Cortex of kidney (tissue), 1 donor: ENCODE measurements at places on chromosomes 3 and 15.

- no peak for DNase-seq
These were observed 610.0 kb downstream of the FOXP1 start for GRCh38 chr3:70973558-70973957.

DNA sequence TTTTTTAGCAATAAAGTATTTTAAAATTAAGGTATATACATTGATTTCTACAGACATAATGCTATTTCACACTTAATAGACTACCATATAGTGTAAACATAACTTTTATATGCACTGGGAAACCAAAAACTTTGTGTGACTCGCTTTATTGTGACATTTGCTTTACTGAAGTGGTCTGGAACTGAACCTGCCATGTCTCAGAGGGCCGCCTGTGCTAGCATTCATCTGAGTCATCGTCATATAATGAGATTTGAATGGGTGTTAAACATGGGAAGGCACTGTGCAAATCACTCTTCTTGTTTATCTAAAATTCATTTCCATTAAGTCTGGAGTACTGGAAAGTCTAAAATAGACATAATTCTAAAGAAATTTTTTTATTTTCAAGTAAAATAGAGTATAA lies 12.9 kb downstream of the EIF2AK4 start:
- DNase-seq = no peak

GRCh38 chr15:46408312-46408711 lies 773.5 kb downstream of the SQOR start:
- no peak for DNase-seq

GRCh38 chr15:58518626-58519025 lies 86.8 kb downstream of the LIPC start:
- no peak for DNase-seq

- no peak for DNase-seq
These were observed 70.1 kb downstream of the SMAD3 start for GRCh38 chr15:67135494-67135893.

GRCh38 chr15:34327906-34328305 lies 9.7 kb downstream of the SLC12A6 start:
- no peak for DNase-seq

- no peak for DNase-seq
These were observed 120.9 kb downstream of the CACNA2D3 start for GRCh38 chr3:54243056-54243931.

DNA sequence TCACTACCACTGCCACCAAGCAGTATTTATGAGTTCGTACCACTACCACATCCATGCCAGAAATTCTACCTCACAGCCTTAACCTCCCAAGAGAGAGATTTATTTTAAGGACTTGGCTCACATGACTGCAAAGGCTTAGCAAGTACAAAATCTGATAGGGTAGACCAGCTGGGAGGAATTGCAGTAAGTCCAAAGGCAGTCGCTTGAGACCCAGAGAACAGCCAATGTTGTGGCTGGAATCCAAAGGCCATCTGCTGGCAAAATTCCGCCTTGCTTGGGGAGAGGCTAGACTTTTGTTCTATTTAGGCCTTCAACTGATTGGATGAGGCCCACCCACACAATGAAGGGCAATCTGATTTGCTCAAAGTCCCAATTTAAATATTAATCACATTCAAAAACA lies 101.4 kb upstream of the STT3B start:
- no peak for DNase-seq

DNA sequence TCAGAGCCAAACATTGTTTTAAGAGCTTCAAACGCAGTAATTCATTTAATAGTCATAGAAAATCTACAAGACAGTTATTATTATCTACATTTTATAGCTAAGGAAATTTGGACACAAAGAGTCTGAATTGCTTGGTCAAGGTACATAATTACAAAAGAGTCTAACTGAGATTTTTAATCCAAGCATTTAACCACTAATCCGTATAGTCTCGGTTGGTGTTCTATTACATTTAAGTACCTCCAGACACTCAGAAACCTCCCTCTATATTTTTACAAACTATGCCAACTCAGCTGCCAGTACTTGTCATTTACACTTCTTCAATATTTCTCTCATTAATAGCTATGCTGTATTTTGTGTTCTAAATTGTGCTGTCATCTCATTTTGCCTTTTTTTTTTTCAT lies 240.2 kb upstream of the PLSCR5 start:
- no peak for DNase-seq

- no peak for DNase-seq
These were observed 597.5 kb upstream of the ROBO2 start for GRCh38 chr3:76442374-76442915.

- no peak for DNase-seq
These were observed 46.6 kb downstream of the CEP70 start for GRCh38 chr3:138547342-138547975.

DNA sequence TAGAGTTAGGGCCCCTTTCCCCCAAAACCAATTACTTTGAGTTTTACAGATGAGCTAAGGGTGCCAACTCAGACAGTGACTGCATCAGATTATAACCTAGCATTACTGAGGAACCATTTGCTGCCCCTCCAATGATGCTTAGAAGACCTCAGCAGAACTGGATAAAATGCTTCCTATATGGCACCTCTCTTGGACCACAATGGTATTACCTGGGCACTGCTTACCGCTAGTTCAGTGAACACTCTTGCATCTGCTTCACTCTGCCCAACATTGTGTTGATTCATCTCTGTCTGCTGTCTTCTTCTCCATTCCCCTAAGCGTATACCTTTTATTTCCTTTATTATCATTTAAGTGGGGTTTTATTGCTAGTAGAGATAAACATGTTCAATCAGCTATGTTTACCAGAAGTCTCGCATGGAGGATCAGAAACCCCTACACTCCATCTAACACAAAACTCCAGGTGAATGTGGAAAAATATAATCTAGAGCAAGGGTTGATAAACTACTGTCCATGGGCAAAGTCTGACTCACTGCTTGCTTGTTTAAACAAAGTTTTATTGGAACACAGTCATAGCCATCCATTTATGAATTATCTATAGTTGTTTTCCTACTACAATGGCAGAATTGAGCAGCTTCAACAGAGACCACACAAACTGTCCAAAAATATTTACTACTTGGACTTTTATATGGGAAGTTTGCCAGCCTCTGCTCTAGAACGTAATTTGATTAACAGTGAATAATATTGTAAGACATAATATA lies 100.2 kb upstream of the PTX3 start:
- DNase-seq = no peak

DNA sequence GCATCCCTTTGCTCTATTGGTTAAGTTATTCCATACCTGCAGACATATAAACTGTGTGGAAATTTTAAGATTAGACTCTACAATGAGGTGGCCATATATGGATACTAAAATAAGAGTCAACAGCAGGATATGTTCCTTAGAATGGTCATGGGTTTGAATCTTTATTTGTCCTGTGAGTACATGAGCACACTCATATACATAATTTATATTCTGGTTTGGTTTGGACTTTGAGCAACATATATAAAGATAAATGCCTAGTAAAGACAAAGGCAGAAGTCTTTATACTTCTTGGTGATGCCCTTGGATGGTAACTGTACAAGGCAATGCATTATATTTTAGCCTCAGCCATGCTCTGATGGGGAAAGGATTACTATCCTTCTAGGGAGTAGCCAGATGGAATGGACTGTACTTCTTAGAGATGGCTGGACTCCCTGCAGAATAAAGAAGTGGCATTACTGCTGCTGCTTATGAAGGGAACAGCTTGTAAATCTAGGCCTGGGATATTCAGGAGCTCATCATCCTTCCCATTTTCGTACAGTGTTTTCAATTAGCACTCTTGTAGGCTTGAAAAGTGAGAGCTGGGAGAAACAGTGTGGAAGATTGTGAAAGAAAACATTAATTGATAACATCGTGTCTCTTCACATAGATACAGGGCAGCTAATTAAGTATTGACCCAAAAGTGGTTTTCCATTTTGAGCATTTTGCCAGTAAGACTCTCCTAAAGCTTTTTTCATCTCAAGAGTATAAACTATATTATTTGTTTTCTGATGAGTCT lies 60.4 kb downstream of the HMG20A start:
- DNase-seq = no peak

DNA sequence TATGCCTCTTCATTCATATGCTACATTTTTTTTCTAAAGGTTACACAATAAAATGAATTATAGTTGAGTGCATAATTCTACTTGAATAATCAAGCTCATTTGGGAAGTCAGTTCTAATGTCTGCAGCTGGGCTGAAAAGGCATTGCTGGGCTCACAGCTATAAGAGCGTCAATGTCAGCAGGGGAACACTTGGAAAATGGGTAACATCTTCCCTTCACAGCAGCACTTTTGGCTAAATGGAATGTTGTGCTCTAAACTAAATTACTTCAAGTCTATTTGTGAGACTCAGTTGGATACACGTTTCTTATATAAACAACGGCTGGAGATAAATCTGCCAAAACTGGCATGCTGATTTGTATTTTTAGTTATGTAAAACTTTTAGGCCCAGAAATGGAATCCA lies 357.8 kb downstream of the TBL1XR1 start:
- DNase-seq = no peak

DNA sequence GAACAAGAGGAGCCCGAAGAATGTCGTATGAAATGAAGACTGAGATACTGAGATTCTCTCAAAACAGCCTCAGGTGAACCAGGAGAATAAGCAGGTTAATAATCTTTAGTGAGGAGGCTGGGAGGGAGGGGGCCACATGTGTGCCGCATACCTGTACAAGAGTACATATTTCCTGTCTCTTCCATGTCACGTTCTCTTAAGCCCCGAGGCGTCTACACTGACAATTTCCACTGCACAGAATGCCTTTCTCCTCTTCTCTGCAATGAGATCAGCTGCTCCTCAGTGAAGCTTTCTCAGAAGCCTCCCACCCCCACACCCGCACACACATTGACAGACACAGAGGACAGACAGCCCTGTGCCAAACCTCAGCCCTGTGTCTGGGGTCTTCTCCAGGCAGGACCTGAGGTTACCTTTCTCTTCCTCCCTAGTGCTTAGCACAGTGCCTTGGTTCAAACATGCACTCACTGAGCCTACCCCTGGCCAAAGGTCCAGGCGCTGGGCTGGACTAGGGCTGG lies 55.4 kb downstream of the PDZRN3 start:
- no peak for DNase-seq

DNA sequence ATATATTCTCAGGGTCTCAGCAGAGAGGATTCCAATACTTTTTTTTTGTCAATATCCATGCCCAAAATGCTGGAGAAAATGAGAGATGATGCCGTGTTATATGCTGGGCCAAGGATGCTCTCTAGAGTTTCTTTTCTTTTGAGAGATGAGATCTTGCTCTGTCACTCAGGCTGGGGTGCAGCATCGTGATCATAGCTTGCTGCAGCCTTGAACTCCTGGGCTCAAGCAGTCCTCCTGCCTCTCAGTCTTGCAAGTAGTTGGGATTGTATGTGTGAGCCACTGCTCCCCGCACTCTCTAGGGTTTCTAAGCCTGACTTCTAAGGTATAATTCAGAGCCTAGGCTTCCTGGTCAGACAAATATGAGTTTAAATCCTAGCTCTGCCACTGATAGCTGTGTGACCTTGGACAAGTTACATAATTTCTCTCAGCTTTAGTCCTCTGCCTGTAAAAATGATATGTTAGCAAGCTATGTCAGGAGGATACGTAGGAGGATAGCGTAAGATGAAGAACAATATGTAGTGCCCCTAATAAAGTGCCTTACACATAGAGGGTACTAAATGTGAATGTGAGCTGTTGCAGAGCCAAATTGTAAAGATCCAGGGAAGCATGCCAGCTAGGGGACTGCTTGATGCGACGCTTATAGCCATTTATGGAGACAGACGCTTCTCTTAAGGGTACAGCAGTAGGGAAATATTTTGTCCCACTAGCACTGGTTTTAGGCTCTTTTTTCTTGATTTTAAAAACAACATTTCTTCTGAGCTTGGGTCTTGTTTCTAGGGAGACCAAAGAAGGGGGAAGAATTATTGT lies 7.4 kb downstream of the STARD9 start:
- DNase-seq = no peak

DNA sequence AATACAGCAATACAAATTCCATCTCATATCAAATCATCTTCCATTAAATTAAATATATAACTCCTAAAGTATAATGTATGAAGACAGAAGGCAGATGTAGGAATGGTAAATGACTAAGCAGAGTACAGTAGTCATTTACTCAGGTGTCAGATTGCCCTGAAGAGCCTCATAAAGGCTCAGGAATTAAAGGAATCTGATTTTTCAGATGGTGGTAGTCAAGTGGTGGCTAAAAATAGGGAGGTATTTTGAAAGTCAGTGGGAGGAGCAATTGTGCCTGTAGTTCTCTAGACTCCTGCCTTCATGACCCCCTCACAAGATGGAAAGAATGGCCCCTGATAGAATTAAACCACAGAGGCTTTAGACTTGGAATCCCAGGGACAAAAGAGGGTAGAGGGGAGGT lies 142.7 kb upstream of the SYNPR start:
- no peak for DNase-seq

DNA sequence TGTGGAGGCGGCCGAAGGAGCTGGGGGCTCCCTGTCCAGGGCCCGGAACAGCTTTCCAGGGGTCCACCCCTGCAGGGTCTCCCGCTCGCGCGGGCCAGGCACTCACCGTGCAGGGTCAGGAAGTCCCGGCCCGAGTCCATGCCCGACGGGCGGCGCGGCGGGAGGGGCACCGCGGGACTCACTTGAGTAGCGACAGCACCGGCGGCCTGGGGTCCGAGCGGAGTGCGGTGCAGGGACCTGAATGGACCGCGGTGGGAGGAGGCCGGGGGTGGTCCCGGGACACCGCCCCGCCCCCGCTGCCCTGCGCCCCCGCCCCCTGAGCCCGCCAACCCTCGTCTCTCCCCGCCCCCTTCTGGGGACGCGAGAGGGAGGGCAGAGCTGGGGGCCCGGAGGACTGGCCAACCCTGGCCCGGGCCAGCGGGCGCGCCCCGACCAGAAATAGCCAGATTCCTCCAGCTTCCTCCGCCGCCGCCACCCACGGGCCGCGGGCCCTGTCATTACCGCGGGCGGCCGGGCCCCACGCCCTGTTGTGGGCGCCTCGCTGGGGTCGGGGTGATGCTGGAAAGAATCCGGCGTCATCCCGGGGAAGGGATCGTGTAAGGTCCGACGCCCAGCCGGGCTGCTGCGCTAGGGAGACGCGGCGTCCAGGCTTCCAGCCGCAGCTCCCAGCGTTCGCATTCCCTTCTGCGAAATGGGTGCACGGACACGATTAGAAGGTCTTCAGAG lies at the start of gene PLCD1:
PLCD1 (minus strand) TSS at position 243 of the 726 bp plus-strand sequence; CDS start at position 140, 103 bp downstream.
- DNase-seq = no peak

DNA sequence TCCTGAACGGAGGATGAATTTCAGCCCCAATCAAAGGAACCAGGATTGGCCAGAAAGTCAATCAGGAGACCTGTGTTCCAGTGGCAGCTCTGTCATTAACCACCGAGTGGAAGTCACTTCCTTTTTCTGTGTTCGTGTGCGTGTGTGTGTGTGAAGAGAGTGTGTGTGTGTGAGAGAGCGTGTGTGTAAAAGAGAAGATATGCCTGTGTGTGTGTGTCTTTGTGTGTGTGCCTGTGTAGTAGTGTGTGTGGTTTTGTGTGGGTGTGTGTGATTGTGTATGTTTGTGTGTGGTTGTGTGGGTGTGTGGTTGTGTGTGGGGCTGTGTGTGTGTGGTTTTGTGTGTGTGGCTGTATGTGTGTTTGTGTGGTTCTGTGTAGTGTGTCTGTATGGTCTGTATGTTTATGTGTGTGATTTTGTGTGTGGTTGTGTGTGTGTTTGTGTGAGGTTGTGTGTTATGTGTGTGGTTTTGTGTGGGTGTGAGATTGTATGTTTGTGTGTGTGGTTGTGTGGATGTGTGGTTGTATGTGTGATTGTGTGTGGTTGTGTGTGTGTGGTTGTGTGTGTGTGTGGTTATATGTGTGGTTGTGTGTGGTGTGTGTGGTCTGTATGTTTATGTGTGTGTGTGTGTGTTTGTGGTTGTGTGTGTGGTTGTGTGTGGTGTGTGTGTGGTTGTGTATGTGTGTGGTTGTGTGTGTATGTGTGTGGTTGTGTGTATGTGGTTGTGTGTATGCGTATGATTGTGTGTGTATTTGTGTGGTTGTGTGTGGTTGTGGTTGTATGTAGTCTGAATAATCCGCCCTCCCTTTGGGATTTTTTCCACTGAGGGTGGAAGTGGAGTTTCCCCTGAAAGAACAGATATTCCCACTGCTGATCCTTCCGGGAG lies 314.4 kb downstream of the SHQ1 start:
- DNase-seq = no peak
